ENCODE measurements at places on chromosomes 4 and X.

GRCh38 chrX:120452131-120452530, 17.0 kb downstream of the LAMP2 start:
- peak; percentile 54 for DNase-seq

DNA sequence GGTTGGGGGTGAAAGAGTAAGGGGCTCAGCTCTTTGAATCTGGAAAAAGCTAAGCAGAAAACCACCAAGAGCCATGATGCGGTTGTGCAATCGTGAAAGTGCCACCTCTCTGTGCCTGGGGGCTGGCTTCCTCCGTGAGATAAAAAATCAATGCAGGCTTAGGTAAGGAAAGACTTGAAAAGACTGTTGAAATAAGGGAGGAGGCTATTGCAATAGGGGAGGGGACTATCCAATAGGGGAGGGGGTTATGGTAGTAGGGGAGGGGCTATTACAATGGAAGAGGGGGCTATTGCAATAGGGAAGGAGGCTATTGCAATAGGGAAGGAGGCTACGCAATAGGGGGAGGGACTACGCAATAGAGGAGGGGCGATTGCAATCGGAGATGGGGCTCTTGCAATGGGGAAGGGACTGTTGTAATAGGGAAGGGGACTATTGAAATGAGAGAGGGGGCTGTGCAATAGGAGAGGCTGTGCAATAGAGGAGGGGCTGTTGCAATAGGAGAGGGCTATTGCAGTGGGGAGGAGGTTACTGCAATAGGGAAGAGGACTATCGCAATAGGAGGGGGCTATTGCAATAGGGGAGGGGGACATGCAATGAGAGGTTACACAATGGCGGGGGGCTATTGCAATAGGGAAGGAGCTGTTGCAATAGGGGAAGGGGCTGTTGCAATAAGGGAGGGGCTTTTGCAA, 162.3 kb upstream of the PSAPL1 start:
- DNase-seq: peak; percentile 30

GRCh38 chr4:1008840-1009541, 2.4 kb upstream of the FGFRL1 start:
- DNase-seq: peak; percentile 54

DNA sequence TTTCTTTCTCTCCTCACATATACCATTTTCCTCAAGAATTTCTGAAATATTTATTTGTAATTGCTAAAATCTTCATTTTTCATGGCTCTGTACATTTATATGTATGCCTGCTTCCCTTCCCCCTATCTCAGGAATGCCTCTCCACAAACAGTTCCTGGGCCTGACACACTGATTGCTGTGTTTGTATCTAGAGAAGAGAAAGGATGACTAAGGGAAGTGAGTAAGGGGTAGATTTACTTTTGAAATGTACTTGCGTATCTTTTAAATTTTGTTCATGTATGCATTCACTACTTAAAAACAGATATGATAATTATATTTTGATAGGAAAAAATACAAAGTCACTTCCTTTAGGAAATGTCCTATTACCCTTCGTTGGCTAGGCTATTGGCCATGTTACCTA, 790.8 kb downstream of the PCDH18 start:
- DNase-seq: no peak

DNA sequence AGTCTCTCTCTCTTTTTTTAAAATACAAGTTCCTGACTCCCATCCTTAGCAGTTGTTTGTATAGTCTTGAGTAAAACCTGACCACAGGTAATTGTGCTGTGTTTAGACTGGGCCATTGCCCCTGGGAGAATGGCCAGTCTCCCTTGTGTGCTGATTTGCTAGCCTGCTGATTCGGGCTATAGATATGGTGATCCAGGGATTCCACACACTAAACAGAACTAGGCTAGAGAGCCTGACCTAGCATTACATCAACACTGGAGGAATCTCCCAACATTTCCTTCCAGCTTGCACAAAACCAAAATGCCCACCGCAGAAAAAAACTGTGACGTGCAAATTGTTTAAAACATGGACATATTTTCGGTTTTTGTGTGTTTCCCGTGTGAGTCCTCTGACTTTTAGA, 5.1 kb downstream of the UPRT start:
- DNase-seq: no peak

DNA sequence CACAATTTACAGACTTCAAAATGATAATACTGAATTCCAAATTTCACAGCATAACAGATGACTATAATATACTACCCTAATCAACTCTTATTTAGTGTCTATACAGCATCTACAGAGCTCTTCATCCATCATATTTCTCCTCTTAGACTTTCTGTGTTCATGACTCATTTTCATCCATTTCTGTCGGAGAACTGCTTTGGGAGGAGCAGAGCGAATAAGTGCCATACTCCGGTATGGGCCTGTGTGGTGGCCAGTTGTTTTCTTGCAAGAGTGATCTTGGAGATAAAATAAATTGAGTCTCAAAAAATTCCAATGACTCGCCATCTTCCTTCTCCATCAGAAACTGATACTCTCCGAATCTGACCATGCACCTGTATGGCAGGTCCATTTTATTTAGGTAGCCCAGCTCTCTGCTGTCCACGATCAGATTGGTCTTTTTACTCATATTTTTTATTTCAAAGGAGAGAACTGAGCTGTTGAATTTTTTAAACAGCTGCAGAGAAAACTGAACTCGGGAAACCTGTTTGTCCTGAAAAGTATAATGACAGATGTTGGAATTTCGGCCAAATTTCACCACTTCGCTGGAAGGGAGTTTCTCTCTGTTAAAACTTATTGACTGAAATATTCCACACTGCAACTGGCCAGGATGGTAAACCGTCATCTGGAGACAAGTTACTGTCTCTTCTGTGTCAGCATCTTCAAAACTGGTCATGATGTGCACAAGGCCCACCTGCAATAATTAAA, 7.8 kb downstream of the TIFA start:
- DNase-seq: peak; percentile 15

- peak; percentile 10 for DNase-seq
Observed at GRCh38 chrX:40877887-40878286, 142.5 kb upstream of the MED14 start.

DNA sequence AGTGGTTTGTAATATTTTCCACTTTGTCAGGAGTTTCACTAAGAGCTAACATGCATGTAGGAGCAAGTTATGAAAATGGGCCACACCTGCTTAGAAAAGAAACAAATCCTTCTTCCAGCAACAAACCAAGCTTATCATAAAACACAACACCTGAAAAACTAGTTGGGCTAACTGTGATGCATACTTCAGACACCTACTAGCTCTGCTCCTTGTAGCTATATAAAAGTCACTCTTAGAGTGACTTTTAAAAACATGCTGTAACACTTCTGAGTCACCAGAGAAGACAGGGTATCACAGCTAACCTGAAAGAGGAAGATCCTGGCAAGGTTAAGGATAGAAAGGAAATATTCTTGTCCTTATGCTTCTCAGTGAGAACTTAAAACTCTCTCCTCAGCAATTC, 3.6 kb upstream of the SLAIN2 start:
- peak; percentile 16 for DNase-seq

DNA sequence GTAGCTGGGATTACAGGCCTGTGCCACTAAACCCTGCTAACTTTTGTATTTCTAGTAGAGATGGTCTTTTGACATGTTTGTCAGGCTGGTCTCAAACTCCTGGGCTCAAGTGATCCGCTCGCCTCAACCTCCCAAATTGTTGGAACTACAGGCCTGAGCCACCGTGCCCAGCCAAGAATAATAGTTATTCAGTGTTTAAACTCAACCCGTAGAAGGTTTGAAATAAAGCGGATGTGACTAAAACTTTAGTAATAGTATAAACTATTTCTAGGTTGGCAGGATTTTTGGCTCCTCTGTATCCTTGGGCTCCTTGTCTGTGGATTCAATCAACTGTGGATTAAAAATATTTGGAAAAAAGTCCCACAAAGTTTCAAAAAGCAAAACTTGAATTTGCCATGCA, 37.8 kb downstream of the PCDH10 start:
- DNase-seq: no peak

DNA sequence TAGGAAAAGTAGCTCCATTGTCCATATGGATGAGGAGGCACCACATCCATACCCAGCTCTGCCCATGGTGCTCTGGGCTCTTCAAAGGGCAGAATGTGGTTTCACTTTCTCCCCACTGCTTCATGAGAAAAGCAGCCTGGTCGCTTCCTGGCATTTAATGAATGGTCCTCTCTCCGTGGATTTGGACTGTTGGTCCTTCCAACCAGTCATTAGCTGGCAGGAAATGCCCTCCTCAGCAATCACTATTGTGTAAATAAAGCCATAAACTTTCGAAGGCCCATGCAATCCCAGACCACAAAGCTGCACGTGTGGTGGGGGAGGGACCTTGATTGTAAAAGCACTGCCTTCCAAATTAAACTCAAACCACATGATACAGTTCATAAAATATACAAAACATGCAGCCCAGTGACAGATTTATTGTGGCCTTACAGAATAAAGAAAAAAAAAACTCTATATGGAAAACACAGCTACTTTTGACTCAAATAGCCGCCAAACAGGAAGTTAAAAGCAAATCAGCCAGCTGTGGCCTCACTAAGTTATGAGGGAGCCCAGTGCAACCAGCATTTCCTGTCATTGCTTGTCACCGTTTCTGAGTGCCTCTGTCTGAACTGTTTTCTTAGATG, 8.1 kb downstream of the MBNL3 start:
- peak; percentile 22 for DNase-seq

- no peak for DNase-seq
Observed at GRCh38 chr4:8694226-8694625, 101.7 kb downstream of the CPZ start.

DNA sequence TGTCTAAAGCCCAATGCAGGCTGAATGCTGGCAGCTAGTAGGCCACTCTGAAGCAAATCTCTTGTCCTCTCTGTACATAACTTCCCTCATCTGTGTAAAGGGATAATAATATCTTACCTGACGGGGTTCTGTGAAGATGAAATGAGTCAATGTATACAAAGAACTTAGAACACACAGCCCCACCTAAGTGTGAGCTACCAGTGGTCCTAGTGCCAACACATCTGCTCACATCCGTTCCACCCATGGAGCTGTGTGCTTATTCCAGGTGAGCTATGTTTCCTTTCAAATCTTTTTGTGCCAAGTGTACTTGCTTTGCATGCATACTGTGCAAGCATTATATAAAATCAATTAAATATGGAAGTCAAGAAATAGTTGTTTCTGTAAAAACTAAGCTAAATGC, 116.4 kb downstream of the TSPAN5 start:
- no peak for DNase-seq

DNA sequence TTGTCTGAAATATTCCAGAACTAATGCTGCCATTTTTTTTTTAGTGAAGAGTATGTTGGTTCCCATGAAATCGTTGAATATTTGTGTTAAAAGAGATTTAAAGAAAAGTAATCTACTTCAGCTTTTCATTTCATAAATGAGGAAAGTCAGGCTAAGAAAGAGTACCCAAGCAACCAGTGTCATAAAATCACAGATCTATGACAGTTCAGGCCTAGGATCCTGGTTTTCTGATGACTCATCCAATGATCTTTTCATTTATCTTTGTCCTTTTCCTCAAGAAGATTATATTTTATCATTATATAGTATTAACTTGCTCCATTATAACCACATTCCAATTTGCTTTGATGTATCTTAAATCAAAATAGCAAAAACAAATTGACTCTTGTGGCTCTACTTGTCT, 139.4 kb upstream of the HCCS start:
- no peak for DNase-seq

- no peak for DNase-seq
Observed at GRCh38 chr4:141435446-141436225, 200.7 kb upstream of the IL15 start.

DNA sequence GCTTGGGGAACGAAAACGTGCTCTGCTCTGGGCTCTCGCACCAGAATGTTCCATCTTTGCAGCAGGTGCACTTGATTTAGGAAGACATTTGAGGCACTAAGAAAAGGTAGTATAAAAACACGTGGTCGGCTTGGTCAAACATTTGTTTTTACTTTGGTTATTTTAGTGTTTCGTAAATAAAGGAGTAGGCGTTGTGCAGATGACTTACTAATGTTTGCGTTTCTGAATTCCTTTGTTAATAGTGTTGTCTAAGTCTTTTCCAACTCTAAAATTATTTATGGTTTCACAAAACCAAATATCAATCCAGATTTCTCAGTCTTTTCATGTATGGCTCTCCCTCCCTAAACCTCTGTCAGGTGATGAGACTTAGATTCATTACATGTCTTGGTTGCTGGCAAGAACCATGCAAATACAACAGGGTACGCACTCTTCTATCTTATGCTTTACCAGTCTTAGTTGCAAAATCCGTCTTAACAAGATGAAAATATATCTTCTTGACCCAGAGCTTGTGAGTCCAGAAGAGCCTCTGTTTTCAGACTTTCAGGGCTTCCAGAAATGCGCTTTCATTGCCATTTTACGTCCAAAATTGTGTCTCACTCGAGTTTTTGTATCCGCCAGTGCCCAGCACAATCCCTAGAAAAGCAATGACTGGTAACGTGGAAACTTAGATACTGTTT, 686 bp downstream of the MTHFD2L start:
- no peak for DNase-seq

GRCh38 chrX:17613979-17614588, 123.2 kb upstream of the SCML1 start:
- DNase-seq: no peak

DNA sequence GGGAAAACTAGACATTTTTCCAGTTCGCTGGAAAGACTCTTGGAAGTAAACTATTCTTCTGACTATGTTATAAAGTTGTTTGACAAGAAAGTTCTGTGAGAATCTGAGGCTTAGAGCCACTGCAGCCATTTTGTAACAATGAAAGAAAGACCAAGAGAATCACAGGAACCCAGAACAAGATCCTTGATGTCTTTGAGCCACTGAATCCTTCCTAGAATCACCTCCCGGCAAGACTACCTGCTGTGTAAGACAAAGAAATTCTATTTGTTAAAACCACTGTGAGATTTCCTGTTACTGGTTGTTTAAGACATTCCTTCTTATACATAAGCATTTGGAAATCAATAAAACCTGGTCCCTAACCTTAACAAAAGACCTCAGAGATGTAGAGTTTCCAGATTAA, 175.7 kb upstream of the RASGEF1B start:
- no peak for DNase-seq

- no peak for DNase-seq
Observed at GRCh38 chr4:134787315-134787714, 585.7 kb upstream of the PABPC4L start.

- peak; percentile 3 for DNase-seq
Observed at GRCh38 chr4:98779088-98779487, 120.7 kb upstream of the TSPAN5 start.
